NCI-H187 treated with DMSO at 0.1 percent for 48 hours (cell line): ENCODE measurements at places on chromosomes 5 and 9.

DNA sequence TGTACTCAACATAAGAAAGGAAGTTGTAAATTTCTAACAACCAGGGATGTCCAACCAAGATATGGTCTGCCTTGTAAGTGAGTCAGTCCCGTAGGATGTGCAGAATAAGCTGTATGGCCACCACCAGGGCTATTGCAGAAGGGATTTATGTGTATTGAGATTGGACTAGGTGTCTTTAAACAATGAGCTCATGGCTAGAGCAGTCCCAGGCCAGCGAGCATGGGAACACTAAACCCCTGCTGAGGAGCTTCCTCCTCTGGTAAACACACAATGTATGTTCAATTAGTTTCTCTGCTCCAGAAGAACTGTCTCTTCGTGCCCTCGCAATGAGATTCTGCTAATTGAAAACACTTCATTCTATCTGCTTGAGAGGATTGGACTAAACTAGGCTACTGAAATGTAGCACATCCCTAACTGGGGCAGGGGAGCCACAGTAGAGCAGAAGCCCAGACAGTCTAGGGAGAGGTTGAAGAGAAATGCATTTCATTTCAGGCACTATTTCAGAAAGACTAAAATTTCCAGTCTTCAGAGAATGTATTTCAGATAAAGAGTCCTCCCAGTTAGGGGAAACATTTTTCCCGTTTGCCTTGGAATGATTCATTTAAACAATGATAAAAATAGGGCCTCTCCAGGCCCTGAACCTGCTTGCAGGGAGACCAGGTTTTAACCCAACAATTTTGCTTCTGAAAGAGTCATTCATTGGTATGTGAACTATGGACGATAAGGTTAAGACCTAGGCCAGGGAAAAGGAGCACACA lies 154.7 kb downstream of the FAM114A2 start:
- no peak for DNase-seq

DNA sequence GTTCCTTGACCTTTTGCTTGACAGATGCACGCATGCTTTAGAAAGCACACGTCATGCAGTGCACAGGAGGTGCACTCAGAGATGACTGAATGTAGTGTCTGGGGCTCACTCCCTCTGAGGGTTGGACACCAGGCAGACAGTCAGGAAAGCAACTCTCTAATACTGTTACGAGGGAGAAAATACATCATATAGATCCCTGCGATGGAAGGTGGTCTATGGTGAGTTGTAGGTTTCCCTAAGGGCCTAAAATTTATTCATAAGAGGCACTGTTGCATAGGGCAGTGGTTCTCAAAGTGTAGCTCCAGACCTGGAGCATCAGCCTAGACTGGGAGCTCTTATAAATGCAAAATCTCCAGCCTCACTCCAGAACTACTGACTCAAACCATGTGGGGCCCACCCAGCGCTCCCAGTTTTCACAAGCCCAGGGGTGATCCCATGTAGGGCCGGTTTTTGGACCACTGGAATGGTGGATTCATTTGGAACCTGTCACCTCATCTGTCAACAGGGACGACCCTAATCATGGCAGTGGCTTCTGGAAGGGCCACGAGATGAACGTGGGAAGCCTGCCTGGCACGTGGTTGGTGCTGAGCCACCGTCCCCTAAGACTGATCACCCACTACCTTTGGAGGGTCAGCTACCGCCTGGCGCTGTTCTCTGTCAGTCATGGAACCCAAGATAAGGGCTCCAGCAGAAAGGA lies 16.8 kb upstream of the PHF19 start:
- no peak for DNase-seq

DNA sequence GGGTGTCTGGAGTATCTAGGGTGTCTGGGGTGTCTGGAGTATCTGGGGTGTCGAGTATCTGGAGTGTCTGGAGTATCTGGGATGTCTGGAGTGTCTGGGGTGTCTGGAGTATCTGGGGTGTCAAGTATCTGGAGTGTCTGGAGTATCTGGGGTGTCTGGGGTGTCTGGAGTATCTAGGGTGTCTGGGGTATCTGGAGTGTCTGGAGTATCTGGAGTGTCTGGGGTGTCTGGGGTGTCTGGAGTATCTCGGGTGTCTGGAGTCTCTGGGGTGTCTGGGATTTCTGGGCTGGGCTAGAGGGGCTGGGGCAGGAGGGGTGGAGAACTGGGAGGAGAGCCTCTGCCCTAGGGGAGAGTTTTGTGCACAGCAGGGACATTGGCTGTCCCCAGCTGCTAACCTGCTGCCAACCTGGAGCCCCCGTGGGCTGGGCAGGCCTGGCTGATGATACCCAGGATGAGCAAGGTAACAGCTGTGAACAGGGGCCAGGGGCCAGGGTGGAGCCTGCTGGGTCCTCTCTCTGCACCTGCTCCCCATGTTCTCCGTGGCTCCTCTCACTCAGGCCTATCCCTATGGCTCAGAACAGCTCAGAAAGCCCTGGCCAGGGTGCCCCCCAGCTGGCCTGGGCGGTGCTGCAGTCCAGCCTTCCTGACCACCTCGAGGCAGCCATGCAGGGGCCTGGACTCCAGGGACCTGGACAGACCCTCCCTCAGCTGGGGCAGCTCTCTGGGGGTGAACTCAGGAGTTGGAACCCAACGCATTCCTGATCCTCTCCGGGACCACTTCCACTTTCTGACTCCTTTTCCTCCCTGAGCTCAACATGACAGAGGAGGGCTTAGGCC lies 29.9 kb downstream of the LHX3 start:
- no peak for DNase-seq

- DNase-seq: no peak
Measured at GRCh38 chr5:848671-849111, 2.1 kb downstream of the ZDHHC11 start.
